ENCODE measurements at places on chromosomes 2 and 18.

- DNase-seq, result no peak
Measured at GRCh38 chr2:236511266-236511665, 58.4 kb upstream of the ACKR3 start.

DNA sequence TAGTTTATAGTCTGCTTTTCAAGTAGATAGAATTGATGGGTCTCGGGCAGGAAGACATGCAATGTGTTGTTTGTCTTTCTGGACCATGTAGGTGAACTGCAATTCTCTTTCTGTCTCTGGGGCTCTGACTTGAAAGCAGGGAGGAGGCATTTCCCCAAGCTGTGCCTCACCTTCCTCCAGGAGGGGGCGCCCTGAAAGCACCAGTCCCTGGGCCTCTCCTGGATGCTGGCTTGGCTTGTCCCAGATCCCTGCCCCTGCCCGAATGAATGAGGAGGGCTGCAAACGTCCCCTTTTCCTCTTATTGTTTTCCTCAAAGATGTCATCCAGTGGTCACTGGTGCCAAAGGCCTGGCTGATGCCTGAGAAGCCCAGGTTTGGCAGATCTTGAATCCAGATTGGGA is 270.6 kb downstream of the CELF4 start:
- DNase-seq, result no peak

DNA sequence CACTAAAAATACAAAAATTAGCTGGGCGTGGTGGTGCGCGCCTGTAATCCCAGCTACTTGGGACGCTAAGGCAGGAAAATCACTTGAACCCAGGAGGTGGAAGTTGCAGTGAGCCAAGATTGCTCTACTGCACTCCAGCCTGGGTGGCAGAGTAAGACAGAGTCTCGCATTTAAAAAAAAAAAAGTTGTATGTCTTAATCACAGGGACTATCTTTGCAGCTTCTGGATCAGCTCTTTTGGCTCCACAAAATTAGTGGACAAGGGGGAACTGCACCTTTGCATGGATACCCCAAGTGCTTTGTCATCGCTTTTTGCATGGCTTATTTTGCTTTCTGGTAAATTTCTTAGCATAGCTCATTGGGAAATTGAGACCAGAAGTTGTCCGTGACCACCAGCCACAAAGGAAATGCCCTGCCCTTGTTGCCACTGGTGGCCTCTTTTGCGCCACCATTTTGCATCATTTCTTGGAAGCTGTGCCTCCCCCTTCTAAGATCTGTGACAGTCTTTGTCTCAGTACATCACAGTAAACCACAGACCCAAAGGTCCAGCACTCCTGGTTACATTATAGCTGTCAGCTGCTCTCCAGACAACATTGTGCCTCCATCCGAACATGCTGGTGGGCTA is 43.9 kb upstream of the PCBP1 start:
- DNase-seq, result no peak

- DNase-seq, result no peak
Measured at GRCh38 chr2:201183365-201183727, 405 bp downstream of the CASP10 start.

DNA sequence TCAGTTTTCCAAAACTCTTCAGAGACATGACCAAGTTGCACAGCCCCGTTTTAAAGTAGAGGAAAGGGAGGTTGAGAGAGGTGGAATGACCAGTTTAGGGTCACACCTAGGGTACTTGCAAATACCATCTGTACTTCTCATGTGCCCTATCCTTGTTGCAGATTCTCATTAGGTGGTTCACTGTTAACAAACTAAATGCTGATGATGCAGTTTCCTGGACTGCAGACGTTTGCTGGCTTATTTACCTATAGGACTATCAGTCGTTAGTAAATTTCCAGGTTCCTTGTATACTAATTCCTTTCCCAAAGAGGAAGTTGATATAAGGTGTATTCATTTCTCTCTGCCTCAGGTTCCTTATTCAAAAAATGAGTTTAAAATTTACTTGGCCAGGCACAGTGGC is 1.4 kb downstream of the FARP2 start:
- no peak for DNase-seq

GRCh38 chr2:181164699-181165098 is 184.3 kb downstream of the UBE2E3 start:
- DNase-seq, result no peak

DNA sequence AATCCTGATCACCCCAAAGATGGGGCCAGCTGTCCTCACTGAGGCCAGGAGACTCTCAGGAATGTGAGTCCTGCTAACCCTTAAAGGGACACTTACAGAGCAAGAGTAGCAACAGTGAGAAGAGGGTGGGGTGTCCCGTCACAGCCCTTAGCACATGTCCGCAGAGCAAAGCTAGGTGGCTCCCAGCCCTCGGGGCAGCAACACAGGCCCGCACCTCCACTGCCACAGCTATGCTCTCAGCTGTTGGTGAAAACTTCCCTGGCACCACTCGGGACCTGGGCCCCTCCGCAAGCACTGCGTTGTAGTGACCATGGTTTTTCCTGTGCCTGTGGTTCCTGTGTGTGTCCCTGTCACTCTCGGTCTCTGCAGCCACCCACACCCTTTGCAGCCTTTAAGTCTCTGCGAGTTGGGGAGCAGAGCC is 76.4 kb upstream of the UXS1 start:
- DNase-seq, result no peak

DNA sequence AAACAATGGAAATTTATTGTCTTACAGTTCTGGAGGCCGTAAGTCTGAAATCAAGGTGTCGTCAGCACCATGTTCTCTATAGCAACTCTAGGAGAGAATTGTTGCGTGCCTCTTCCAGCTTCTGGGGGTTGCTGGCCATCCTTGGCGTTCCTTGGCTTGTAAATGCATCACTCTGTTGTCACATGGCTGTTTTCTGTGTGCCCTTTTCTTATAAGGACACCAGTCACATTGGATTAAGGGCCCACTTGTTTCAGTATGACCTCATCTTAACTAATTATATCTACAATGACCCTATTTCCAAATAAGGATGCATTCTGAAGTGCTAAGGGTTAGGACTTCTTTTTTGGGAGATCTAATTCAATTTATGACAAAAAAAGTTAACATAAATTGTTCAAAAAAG is 1.4 kb upstream of the PLEK start:
- no peak for DNase-seq

DNA sequence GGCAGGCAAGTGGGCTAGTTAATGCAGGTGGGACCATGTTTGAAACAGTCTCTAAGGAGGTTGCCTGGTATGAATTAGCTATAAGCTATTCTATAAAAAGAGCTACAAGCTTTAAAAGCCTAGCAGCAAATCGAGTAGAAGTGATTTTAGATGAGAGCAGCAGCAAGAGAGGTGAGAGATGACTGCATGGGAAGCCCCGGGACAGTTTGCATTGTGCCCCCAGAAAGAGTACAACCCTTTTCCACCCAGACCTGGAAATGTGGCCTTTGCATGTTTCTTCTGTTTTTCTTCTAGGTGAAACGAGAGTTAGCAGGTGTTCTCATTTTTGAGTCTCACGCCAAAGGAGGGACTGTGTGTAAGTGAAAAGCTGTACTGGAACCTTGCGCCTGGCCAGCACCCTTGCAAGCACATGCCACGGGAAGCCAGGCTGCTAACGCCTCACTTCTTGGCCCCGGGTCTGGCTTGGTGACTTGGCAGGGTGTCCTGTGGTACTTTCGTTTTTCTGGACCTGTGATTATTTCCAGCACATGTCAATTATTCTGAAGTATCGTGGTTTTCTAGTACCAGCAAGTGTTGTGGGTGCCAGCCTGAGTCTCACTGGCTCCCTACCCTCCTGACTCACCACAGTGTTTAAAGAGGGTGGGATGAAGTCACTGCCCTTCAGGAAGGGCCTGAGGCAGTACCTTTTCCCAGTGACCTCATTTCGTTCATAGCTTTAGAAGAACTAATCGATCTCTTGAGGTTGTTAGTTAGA is 90.3 kb upstream of the MAP3K20 start:
- DNase-seq, result no peak

DNA sequence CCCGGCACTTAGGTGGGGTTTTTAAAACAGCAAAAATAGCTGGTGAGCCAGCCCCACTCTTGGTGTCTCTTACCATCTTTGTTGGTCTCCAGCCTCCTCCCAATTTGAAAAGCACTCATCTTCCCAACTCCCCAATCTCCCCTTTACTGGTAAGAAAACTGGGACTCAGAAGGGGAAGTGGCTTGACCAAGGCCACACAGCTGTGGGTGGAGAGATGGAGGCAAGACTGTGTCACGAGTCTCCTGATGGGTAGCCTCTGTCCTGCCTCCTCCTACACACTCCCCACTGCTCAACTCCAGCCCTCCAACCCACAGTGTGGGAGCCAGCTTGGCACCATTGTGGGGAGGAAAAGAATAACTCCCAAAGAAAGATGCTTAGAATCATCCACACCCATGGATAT is 140.4 kb downstream of the SMAD2 start:
- DNase-seq, result no peak

All from NCI-H524 treated with DMSO at 0.1 percent for 48 hours (cell line).